ENCODE measurements at places on chromosomes 16 and 17. TPM values are rescaled to one million over a fixed set of nuclear protein-coding genes. Genes with fewer than 3 reads are reported as not detected.

DNA sequence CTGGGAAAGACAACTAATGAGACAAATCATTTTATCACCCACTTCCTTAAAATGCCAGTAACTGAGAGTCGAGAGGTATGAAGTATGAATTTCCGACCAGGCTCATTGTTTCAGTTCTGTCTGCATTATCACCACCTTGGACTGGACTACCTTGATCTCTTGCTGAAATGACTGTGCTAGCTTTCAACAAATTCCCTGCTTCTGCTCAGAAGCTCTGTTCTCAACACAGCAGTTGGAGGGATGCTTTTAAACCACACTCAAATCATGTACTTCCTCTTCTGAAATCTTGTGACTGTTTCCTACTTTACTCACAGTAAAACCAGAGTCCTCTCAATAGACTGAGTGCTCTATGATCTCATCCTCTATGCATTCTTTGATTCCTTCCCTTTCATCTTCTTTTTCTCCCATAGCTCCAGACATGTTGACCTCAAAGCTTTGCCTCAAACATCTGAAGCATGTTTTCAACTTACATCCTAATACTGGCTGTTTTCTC, 195.8 kb downstream of the KCNJ2 start:
- H3K4me1 ChIP-seq, result no peaks in the 10 kb centered on the region
- H3K36me3 ChIP-seq, result no peaks in the 10 kb centered on the region
- H3K27me3 ChIP-seq, result no peaks in the 10 kb centered on the region

DNA sequence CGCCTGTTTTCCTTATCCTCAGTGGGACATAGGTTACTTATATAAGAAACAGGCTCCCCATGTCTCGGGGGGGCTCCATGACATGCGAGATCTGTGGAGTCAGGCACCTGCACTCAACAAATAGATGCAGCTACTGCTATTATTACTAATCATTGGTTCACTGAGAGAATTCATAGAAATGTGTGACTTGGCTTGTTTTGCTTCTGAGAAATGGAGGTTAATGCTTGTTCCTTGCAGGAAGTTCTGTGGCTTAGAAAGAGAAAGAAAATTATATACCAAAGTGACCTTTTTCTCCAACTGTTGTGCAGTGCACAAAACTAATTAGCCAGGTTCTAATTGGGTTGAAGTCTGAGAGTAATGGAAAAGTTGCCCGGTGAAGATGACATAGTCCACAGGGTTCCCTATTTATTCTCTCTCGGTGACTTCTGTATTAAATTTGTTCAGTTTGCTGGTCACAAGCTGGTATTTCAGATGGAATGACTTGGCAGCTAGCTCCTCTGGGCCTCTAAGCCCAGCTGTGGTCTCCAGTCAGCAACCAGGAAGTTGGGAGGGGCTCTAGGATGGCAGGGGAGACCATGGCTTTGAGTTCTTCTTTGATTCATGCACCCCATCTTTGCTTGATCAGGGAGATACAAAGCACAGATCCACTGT, 17.6 kb upstream of the MAF start:
- DNase-seq, result no peak
- H3K36me3 ChIP-seq, result no peaks in the 10 kb centered on the region
- H3K27me3 ChIP-seq, result peaks cover 29% of the 10 kb centered on the region
- H3K27ac ChIP-seq, result no peak overlapping the region
- peaks cover 3% of the 10 kb centered on the region for H3K4me1 ChIP-seq

- H3K27me3 ChIP-seq, result peaks cover 14% of the 10 kb centered on the region
- peaks cover 17% of the 10 kb centered on the region for H3K36me3 ChIP-seq
- H3K4me3 ChIP-seq, result peak overlapping the region; percentile 92
- H3K27ac ChIP-seq, result no peak overlapping the region
Observed at GRCh38 chr17:80220736-80221215, 549 bp downstream of the SLC26A11 start.

- no peak for DNase-seq
- no peaks in the 10 kb centered on the region for H3K27me3 ChIP-seq
- no peak overlapping the region for H3K27ac ChIP-seq
- H3K4me1 ChIP-seq, result no peaks in the 10 kb centered on the region
- no peaks in the 10 kb centered on the region for H3K36me3 ChIP-seq
Observed at GRCh38 chr16:47565454-47565853, 104.3 kb downstream of the PHKB start.

DNA sequence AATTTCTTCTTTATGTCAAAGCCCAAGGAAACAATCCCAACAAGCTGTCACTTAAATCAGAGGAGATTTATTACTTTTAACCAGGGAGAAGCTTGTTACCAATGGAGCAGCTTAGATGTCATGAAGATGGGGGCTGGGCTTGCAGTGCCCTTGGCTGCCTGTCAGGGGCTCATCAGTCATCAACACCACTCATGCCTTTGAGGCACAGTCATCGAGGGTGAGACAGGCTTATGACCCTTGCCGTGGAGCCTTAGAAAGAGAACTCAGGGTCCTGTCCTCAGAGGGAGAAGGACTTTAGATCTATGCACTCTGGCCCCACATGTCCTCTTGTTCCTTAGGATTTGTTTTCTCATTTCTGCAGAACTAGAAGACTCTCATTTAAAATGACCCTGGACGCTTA, 318.3 kb downstream of the CBLN1 start:
- no peaks in the 10 kb centered on the region for H3K27me3 ChIP-seq
- no peak for DNase-seq

GRCh38 chr17:81084680-81085419, 49.9 kb downstream of the BAIAP2 start:
- DNase-seq, result no peak
- no peak overlapping the region for H3K4me3 ChIP-seq
- H3K4me1 ChIP-seq, result no peaks in the 10 kb centered on the region
- H3K27me3 ChIP-seq, result no peaks in the 10 kb centered on the region
- H3K27ac ChIP-seq, result no peak overlapping the region

- H3K36me3 ChIP-seq, result no peaks in the 10 kb centered on the region
- no peak for DNase-seq
- no peak overlapping the region for H3K4me3 ChIP-seq
- H3K27ac ChIP-seq, result no peak overlapping the region
- H3K4me1 ChIP-seq, result peaks cover 9% of the 10 kb centered on the region
Observed at GRCh38 chr16:87042551-87043230, 274.5 kb downstream of the C16orf95 start.

ENPP7 gene
- not detected for total RNA-seq

ANKS3 gene
- 44.7 TPM for total RNA-seq

KRTAP2-3 gene
- total RNA-seq, result 18.2 TPM

KRTAP4-8 gene
- total RNA-seq, result not detected

CPHXL2 gene
- not detected for total RNA-seq

KRT40 gene
- total RNA-seq, result not detected

ABCA9 gene
- total RNA-seq, result not detected

DPEP3 gene
- not detected for total RNA-seq

MYO19 gene
- 156 TPM for total RNA-seq
